Activated naive CD4-positive, alpha-beta T cell treated with Interleukin-2 at 50 U/mL for 16 hours (primary cell): ENCODE measurements at places on chromosomes 1 and 21.

GRCh38 chr21:27209546-27209945, 242.7 kb upstream of the ADAMTS5 start:
- DNase-seq, result no peak

DNA sequence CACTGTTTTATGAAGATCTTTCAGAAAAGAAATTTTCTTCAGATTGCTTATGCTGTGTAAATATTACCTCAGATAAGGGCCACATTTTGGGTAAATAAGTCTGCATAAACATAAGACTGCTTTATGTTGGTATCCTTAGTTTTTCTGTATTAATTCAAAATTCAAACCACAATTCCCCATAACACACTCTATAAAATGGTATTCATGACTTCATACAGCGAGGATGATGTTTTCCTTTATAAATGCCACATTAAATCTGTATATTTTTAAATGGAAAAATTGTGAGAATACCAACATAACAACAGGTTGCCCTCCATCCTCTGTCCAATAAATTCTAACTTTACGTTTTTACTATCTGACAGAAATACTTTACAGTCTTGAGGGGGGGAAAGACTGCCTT, 248.7 kb upstream of the CXADR start:
- no peak for DNase-seq

GRCh38 chr1:27915082-27915575, 19.7 kb upstream of the SMPDL3B start:
- no peak for DNase-seq

- DNase-seq, result no peak
Measured at GRCh38 chr1:188904201-188904600, 1573.5 kb downstream of the BRINP3 start.

DNA sequence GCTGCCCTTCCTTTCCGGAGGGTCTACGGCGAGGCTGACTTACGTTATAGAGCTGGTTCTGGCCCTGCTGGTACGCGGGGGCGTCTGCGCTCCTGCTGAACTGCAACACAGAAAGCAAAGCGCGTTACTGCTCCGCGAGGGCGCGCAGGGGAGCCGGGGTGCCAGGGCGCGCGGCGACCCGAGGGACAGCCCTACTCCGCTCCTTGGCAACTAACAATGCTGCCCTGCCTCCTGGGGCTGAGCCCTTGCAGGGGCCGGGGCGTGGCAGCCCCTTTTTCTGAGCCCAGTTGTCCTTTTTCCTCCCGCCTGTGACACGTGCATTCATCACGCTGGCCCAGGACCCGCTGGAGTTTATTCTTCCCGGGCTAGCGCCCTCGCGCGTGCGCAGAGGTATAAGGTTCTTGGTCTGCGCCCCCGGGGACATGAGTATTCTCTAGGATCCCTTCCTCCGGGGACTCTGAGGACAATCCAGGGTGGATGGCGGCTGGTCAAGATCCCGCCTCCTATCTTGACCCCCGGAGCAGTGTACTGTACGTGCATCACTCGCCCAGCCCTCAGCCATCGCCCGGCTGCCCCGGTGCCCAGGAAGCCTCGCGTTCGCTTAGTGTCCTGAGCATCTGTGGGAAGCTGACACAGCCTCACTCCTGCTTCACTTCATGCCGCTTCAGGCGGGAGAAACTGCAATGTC, 78.9 kb downstream of the CD247 start:
- no peak for DNase-seq

GRCh38 chr1:85454214-85454613, 10.7 kb downstream of the DDAH1 start:
- no peak for DNase-seq

GRCh38 chr1:94100785-94101612, 19.9 kb downstream of the ABCA4 start:
- DNase-seq, result no peak

GRCh38 chr1:94258873-94259331, 21.5 kb upstream of the ARHGAP29 start:
- no peak for DNase-seq

GRCh38 chr1:191929383-191929782, 228.9 kb upstream of the RGS18 start:
- DNase-seq, result no peak

DNA sequence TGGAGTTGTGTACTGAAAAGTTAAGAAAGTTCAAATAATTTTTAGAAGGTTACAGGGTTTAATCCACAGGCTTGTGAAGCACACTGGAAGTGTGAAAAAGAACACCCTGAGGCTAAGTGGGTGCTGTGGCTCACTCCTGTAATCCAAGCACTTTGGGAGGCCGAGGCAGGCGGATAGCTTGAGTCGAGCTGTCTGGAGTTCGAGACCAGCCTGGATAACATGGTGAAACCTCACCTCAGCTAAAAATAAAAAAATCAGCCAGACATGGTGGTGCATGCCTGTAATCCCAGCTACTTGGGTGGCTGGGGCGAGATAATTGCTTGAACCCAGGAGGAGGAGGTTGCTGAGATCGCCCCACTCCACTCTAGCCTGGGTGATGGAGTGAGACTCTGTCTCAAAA, 9.8 kb downstream of the TXNIP start:
- DNase-seq, result no peak

GRCh38 chr1:6628971-6629479, 4.4 kb downstream of the THAP3 start:
- DNase-seq, result no peak
